ENCODE measurements at places on chromosomes 13 and 19. TPM values are rescaled to one million over a fixed set of nuclear protein-coding genes. Genes with fewer than 3 reads are reported as not detected.

The ZNF534 gene
- not detected for total RNA-seq

The LRRC63 gene
- 1.0 TPM for total RNA-seq

The NMRK2 gene
- total RNA-seq = not detected

The TMEM59L gene
- 0.12 TPM for total RNA-seq

The KIR2DL3 gene
- total RNA-seq = not detected

The TSKS gene
- 5.4 TPM for total RNA-seq

The EDDM13 gene
- total RNA-seq = 1.1 TPM

The SRRM5 gene
- 0.50 TPM for total RNA-seq

The DIRAS1 gene
- total RNA-seq = not detected

The FGF22 gene
- total RNA-seq = 0.12 TPM

The STARD13 gene
- 0.25 TPM for total RNA-seq

The SCN1B gene
- total RNA-seq = 0.50 TPM

The GPX4 gene
- total RNA-seq = 114 TPM

The PRSS57 gene
- not detected for total RNA-seq

The GFY gene
- total RNA-seq = not detected

The C13orf42 gene
- total RNA-seq = not detected

The CYP2A7 gene
- total RNA-seq = not detected

The PTGIR gene
- 14.0 TPM for total RNA-seq

The ADAT3 gene
- 10.6 TPM for total RNA-seq

The ZNF625 gene
- 6.1 TPM for total RNA-seq

All from activated CD4-positive, alpha-beta T cell treated with anti-CD3 and anti-CD28 coated beads, Interleukin-2, amount 10 ng/mL, durations not matched to agents 7 days and 5 days (primary cell).